ENCODE measurements at places on chromosomes 3 and 15.

- DNase-seq: no peak
Measured at GRCh38 chr3:153600896-153601295, 438.9 kb downstream of the RAP2B start.

GRCh38 chr3:73086071-73086494, 24.6 kb downstream of the EBLN2 start:
- DNase-seq: no peak

DNA sequence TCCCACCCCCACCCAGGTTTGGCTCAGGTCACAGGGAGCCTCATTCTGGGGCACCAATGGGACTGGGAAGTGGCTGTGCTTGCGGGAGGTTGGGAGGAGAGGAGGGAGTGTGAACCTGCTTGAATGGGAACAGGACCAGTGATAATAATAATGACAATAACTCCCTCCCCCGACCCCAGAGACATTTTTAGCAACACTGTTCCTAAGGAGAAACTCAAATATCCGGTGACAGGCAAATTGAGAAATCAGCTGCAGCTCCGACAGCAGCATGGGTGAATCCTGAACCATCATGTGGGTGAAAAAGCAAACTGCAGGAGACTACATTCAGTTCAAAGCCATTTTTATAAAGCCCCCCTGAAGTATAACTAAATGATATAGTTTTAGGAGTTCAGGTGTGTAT, 11.6 kb upstream of the RPL29 start:
- DNase-seq: no peak

- DNase-seq: no peak
Measured at GRCh38 chr3:37499864-37500263, 325.5 kb upstream of the LRRFIP2 start.

- DNase-seq: no peak
Measured at GRCh38 chr3:179186426-179186825, 38.3 kb downstream of the PIK3CA start.

DNA sequence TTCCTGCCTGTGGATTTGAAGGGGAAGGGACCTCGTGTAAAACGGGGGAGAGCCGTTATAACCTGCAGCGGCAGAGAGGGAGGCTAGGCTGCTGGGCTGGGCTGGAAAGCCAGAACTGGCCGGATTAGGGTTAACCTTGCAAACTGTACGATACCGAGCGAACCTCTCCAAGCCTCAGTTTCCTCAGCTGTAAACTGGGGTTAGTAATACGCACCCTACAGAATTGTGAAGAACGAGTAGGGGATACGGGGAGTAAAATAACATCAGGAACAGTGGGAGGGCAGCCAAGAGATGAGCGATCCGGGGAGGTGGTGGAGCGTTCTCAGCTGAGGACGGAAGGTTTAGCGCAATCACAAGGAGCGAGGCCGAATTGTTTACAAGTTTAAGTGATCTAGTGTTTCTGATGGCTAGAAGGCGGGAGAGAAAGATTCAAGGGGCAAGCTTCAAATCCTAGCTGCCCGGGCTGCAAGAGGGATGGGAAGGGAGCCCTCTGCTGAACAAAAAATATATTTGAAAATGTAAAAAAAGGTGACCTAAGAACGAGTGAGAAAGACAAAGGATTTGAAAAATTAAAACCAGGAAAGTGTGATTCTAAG, 768 bp upstream of the SEMA5B start:
- DNase-seq: peak; percentile 46

DNA sequence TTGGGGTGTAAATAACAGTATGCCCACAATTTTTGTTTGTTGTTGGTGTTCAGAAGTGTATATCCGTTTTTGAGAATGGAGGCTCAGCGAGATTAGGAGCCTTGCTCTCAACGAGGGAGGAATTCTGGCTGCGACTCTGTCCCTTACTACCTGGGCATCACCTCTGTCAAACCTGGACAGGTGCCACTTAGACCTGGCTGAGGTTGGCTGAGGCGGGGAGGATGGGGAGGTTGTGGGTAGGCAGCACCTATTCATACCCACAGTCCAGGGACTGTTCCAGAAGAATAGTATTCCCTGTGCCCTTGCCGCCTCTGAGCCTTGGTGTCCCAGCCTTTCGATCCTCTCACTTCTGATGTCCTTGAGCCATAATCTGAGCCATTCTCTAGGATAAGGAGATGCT, 99.9 kb downstream of the LINGO1 start:
- peak; percentile 16 for DNase-seq

DNA sequence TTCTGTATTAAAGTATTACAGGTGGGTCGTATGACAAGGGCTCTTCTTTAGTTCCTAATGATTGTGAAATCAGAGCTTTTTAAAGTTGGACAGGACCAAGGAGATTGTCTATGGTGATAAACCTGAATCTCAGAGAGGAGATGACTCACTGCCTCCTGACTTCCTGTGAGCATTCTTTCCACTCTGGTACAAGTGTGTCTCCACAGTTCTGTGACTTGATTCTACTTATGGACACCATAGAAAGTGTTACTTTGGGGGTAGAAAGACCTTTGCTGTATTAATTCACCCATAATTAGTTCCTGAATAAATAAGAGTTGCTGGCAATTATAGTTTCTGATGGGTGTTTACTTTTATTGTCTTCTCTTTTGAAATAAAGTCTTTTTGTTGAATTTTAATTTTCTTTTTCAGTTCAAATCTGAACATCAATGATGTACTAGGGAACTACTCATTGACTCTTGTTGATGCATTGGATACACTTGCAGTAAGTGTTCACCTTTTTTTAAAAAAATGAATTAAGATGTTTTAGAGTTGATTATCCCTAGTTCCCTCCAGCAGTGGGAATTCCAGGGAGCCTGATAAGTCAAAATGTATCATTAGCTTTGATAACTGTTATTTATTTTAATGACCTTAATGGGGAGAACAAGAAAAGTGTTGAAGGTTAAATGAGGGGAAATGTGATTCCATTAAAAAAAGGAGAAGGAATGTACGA, 7.4 kb downstream of the EDEM1 start:
- DNase-seq: no peak

DNA sequence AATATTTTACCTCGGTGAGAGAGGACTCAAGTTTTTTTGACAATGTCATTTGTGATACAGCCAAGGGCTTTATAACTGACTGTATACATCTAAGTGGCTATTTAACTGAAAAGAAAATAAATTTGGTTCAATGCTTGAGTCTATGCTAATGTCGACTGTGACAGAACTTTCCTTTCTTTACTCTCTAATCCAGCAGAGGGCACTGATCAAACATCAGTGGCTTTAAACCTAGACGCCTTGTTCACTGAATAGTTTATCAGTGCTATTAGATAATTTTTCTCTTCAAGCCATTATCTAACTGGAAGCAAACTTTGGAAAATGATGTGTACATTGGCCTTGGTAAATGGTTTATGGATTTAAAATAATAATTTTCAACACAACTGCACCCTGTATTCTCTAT, 285.1 kb downstream of the CHL1 start:
- DNase-seq: no peak

GRCh38 chr15:41024885-41025284, 71.6 kb downstream of the CHAC1 start:
- no peak for DNase-seq

GRCh38 chr3:179036226-179036625, 35.4 kb downstream of the ZMAT3 start:
- no peak for DNase-seq

DNA sequence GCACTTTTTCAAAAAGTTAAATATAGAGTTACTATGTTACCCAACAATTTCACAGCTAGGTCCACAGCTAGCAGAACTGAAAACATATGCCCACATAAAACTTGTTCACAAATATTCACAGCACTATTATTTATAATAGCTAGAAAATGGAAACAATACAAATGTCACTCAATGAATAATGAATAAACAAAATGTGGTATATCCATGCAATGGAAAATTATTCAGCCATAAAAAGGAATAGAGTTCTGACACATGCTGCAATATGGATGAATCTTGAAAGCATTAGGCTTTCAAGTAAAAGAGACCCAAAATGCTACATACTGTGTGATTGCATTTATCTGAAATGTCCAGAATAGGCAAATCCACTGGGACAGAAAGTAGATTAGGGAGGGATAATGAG, 111.9 kb downstream of the MECOM start:
- no peak for DNase-seq

DNA sequence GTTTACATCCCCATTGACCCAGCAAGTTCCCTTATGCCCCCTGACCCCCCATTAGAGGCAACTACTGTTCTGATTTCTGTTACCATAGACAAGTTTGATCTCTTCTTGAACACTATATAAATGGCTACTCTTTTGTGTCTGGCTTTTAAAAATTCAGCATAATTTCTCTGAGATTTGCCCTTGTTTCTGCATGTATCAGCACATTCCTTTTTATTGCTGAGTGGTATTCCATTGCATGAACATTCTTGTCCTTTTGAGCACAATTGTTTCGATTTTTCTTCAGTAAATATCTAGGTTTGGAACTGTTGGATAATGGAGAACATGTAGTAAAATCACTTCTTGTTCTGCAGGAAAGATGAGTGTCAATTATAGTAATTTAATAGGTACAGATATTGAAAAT, 49.1 kb upstream of the MYRIP start:
- DNase-seq: no peak

Measured in left hindlimb (tissue), 1 donor.